Activated T-cell treated with anti-CD3 and anti-CD28 coated beads, Interleukin-2, amount 50 U/mL, for 72 hours (primary cell): ENCODE measurements at places on chromosomes 13 and 19. TPM values are rescaled to one million over a fixed set of nuclear protein-coding genes. Genes with fewer than 3 reads are reported as not detected.

CCDC70 gene
- total RNA-seq: not detected

DNA sequence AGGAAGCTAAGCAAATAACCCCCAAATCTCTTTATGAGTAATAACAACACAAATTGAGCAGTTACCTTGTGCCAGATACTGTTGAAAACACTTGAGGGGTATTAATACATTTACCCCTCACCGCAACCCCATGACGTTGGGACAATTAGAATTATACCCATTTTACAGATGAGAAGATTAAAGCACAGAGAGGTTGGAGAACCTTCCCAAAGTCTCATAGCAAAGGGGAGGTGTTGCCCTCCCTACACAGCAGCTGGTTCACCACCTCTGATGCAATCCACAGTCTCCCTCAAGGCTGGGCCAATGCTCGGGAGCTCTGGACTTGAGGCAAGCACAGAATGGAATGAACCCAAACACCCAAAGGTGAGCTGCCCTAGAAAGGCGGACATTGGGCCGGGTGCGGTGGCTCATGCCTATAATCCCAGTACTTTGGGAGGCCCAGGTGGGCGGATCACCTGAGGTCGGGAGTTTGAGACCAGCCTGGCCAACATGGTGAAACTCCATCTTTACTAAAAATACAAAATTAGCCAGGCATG is 3.9 kb upstream of the CCNE1 start:
- no peak for DNase-seq

DNA sequence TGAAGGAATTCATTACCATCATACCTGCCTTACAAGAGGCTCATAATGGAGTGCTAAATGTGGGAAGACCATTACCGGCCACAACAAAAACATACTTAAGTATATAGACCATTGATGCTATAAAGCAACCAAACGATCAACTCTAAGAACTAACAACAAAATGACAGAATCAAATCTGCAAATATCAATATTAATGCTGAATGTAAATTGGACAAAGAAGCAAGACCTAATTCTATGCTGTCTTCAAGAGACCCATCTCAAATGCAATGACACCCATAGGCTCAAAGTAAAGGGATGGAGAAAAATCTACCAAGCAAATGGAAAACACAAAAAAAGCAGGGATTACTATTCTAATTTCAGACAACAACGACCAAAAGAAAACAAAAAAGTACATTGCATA is 52.3 kb upstream of the GPC6 start:
- no peak for DNase-seq

GRCh38 chr13:110421696-110422385 is 114.8 kb downstream of the COL4A2 start:
- DNase-seq: peak; percentile 44

- DNase-seq: no peak
Observed at GRCh38 chr13:105567951-105568525, 967.4 kb downstream of the EFNB2 start.

DNA sequence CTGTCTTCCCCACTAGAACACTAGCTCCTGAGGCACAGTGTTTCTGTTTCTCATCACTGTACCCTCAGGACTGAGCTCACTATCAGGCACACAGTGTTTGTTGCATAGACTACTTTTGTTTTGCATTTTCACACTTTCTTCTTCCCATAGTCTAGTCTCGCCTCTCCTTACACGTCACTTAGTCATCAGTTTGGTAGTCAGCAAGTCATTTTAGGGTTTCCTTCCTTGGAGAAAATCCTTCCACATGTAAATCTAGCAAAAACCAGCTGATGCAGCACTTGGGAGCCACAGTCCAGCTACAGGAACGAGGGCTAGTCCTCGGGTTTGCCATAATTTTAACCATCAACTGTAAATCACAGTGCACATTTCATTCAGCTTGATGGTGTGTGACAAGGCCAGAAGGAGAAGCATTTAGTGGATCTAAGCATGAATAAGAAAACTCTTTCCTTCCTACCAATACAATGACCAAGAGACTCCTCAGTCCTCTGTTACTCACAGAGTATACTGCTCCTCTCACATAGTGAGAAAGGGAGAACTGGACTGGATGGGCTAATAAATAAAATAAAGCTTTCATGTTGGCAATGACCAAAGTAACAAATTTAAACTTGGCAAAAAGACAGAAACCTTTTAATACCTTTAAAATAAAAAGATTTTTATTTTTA is 221.0 kb downstream of the KLF12 start:
- DNase-seq: no peak
